ENCODE measurements at places on chromosomes 5 and 9.

GRCh38 chr5:35919191-35919590 lies 19.2 kb downstream of the CAPSL start:
- DNase-seq, result no peak

GRCh38 chr9:81620002-81620390 lies 69.4 kb downstream of the TLE1 start:
- DNase-seq, result no peak

DNA sequence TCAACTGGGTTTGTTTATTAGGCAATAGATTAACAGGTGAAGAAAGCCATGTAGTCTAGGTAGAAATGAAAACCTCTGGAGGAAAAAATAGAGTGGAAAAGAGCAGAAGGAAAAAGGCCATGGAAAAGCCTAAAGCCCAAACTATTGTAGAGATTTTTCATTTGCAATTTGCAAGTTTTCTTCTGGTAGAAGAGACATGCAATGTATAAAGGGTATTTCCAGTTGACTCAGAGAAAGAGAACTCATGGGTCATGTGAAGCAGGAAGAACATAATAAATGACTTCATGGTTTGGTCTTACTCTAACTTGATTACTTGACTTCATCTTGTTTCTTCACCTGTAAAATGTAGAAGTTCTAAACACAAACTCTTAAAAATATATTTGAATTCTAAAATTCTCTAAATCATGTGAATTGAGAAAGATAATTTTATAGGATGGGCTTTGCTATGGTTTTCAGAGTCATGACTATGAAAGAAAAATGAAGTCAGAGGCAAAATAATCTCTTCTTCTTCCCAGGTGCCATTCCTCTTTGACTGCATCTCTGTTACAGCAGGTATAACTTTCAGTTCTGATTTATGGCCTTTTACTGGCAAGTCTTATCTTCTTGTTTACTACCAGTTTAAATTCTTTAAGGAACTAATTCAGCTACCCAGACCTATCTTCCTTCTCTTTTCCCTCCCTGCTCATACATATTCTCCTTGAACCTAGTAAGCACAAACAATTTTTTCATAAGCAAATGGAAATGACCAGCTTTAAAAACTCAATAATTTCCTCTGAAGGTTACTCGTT lies 47.7 kb upstream of the TMC1 start:
- DNase-seq, result no peak

DNA sequence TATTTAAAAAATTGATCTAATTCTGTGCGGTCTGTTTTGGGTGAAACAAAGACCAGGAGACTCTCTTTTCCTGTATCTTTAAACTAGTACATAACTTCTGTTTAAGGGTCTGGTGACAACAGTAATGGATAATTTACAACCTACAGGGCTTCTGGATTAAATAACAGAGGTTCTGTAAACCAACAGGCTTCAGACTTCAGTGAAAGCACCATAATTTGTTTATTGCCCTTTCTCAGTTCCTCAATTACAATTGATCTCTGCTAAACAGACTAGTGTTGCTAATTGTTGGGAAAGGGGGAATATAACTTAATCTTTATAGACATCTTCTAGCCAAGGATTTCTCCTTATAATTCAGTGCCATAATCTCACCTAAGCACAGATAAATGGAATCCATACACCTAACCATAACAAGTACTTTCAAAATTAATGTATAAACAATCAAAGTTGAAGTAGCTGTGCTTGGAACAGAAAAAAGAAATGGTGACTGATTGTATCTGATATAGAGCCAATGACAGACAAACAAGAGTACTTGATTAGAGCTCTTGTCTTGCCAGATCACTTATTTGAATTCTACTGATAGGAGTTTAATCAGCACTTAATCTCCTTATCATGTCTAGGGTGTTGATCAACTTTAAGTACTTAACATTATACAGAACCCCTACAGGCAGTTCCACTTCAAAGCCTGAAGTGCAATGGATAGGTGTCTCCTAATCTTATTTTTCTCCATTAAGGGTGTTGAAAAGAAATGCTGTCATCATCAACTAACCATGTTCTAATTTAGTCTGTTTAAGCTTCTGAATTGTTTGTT lies 536.0 kb downstream of the NR2F1-AS1 start:
- no peak for DNase-seq

GRCh38 chr5:143374496-143375217 lies 28.8 kb downstream of the NR3C1 start:
- DNase-seq, result no peak

- no peak for DNase-seq
Measured at GRCh38 chr5:36719282-36719681, 112.9 kb downstream of the SLC1A3 start.

GRCh38 chr5:74123929-74124328 lies 497.9 kb downstream of the ARHGEF28 start:
- no peak for DNase-seq

DNA sequence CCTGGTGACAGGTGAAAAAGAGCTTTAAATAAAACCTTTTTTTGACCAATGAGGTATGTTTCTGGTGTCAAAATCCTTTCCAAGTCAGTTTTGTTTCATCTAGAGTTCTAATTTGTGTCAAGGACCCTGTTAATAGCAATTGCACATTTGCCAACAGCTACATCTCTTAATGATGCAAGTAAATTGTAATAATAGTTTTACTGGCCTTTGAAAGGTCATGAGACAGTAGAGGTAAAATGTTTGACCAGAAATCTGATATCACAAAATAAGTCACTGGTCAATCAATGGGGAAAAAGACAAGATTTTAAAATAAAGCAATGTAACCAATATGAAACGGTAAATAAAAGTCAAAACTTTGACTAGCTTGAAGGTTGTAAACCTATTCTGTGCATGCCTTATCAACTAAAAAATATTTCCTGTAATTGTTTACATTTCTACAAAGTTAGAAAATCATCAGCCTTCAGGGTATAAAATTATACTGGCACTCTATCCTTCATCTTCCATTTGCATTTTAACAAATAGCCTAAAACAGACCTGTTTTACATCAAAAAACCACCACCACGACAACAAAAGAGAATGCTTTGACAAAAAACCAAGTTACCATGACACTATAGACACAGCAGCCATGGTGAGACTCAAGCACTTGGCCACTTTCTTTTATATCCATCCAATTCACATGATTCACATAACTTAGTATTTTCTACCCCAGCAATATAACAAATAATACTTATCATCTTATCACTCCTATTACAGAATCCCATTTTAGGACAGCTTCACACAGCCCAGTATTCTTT lies 3.0 kb downstream of the NADK2 start:
- no peak for DNase-seq

- peak; percentile 70 for DNase-seq
Measured at GRCh38 chr9:113578882-113579282, 115.4 kb downstream of the RGS3 start.

DNA sequence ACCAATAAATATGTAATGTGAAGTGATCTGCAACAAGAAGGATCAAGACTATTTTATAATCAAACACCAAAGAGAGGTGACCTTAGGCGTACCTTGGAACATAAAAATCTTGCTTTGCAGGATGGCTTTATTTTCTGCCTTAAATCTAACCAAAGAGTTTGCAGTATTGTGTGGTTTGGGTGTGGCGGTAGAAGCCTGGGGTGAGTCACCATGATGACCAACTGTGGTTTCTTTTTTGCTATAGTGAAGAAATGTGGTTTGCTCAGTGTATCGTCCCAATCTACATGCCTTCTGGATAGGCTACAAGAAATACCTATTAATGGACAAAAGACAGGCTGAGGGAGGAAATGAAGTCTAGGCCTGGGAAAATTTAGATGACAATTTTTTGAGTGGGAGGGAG lies 5.1 kb upstream of the CAST start:
- no peak for DNase-seq

DNA sequence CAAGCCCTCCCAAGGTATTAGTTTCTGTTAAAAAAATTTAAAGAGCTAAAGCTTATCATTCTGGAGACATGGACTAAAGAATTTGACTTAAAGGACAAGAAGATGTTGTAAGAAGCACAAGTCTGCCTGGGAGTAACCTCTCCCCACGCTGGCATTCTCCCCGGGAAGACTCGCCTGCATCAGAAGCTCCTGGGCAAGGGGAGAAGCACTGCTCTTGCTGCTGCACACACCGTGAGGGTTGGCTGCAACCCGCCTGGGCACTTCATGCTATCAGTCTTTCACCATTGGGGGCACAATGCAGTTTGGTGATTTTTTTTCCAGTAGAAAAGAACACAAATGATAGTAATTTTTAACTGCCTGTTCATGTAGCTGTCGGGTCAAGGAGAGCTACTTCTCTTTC lies 192.5 kb upstream of the PANK3 start:
- no peak for DNase-seq

All from naive B cell (primary cell).